ENCODE measurements at places on chromosomes 4 and X. TPM values are rescaled to one million over a fixed set of nuclear protein-coding genes. Genes with fewer than 3 reads are reported as not detected.

GRCh38 chr4:4472344-4472958, 69.4 kb downstream of the STX18 start:
- no peak for DNase-seq

Gene CSAG1
- total RNA-seq, result not detected

Gene HSFX4
- total RNA-seq, result not detected

- DNase-seq, result no peak
Observed at GRCh38 chr4:7858498-7858897, 81.2 kb downstream of the AFAP1 start.

DNA sequence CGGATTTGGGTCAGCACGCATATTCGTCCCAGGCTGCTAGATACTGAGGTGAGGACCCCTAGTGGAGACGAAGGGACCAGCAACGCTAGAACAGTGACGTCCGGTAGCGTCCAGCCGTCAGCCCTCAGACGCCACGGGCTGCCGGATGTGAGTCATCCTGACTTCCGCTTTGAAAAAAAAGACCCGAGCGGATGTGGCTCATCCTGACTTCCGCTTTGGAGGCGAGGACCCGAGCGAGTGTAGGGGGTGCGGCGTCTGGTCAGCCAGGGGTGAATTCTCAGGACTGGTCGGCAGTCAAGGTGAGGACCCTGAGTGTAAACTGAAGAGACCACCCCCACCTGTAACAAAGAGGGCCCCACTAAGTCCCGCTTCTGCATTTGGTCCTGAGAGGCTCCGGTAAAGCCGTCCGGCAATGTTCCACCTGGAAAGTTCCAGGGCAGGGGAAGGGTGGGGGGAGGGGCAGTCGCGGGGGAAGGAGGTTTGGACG, at the start of gene MAGEB2:
Gene MAGEB2, plus strand, starts transcription at position 207 of the 487 bp plus-strand sequence. CDS start 3,018 bp downstream, outside the sequence.
- DNase-seq, result no peak

DNA sequence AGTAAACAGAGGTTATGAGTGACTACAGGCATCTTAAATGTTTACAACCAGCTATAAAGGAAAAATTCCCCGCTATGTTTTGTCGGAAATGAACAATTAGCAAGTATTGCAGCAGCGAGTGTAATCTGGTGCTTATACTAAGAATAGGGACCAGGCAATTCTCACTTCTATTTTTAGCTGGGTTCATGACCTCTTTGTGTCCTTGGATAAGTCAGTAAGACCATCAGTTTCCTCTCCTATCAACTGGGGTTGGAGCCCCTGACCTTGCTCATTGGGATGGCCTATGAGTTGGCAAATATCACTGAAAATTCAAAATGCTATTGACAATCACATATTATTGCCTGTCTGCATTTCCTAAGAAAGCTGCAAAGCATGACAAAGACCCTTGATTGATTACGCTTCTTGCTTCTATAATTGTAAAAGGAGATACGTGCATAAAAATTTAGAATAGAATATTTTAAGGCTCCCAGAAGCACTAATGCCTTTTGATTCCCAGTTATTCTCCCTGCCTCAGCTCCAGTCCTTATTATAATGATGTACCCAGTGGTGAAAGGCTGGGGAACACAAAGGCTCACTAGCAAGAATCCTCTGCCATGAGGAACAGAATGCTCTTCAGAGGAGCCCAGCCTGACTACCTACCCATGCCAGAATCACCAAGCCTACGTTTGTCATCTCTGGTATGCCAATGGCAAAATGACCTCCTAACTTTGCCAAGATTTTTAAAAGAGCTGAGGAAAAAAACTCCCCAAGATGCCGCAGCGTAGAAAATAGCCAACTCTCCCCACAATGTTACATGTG, 21.9 kb downstream of the GATB start:
- DNase-seq, result no peak

GRCh38 chr4:151908734-151909497, 148.1 kb upstream of the GATB start:
- DNase-seq, result no peak

Gene TCEAL7
- 2.6 TPM for total RNA-seq

Gene RAB39B
- 0.75 TPM for total RNA-seq

DNA sequence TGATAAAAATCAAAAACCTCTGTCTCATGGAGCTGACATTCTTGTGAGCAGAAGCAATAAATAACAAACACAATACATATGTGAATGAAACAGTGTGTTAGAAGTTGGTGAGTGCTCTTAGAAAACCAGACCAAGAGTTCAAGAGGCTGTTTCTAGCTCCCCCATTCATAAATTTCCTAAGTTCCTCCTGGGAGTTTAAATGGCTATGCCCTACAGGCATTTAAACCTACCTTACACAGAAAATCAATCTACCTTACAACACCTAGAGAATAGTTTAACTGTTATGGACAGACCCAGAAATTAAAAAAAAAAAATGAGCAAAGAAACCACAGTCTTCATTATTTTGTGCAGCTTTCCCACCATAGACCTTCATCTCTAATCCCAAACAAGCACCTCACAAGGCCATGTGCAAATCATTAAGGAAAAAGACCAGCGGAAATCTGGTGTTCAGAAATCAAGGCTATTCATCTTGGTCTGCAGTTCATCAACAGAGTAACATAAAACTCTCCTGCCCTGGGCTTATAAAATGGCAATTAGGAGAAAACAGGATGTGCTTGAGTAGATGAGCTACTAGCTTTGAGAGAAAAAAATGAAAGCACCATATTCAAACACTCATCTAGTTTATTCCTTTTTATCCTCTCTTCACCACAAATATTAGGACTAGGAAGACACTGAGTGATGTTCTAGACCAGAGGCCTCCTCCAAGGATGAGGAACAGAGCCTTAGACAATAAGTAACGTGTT, 147.2 kb downstream of the SHROOM3 start:
- DNase-seq, result no peak

Gene RAB41
- total RNA-seq, result not detected

GRCh38 chr4:3801931-3802550, 35.9 kb downstream of the ADRA2C start:
- no peak for DNase-seq

GRCh38 chrX:136880003-136880451, 498 bp downstream of the RBMX start:
- DNase-seq, result peak; percentile 65

GRCh38 chr4:56417396-56417795, 18.0 kb downstream of the PPAT start:
- no peak for DNase-seq

DNA sequence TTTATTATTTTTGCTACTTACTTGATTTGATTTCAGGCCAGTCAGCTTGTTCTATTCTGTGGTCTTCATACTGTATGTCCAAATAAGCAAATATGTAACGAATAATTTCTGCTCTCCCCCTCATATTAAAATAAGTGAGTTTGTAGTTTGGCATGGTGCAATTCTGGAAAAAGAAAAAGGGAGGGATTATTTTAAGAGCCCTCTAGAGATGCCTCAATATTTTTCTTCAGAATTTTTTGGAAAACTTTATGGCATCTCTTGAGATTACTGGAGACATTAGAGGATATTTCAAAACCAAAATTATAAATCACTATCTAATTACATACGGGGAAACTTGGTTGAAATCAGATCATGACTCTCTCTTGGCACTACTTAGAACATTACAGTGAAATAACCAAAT, 8.2 kb downstream of the HPGDS start:
- no peak for DNase-seq

DNA sequence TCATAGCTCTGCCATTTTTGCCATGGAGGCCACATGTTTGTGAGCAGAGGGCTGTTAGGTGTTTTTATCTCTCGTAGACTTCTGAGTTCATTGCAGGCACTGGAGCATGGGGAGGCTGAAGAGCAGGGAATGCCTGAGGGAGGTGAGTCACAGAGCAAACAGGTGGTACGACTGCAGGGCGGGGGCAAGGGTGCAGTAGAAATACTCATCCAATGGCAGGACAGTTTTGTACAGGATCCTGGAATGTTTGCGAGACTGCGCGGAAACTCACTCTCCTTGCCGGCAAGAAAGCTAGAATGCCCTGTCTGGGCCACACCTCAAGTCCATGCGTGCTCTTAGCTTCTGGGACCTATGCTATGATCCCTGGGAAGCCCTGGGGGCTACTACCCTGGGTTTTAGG, 20.0 kb upstream of the VCX2 start:
- peak; percentile 57 for DNase-seq

GRCh38 chrX:1932231-1932630, 317.4 kb downstream of the ASMT start:
- DNase-seq, result no peak

Gene CASK
- 60.4 TPM for total RNA-seq

- DNase-seq, result no peak
Observed at GRCh38 chr4:151948351-151949016, 187.7 kb upstream of the GATB start.

Gene NXF2
- not detected for total RNA-seq

Gene LANCL3
- total RNA-seq, result 1.4 TPM

DNA sequence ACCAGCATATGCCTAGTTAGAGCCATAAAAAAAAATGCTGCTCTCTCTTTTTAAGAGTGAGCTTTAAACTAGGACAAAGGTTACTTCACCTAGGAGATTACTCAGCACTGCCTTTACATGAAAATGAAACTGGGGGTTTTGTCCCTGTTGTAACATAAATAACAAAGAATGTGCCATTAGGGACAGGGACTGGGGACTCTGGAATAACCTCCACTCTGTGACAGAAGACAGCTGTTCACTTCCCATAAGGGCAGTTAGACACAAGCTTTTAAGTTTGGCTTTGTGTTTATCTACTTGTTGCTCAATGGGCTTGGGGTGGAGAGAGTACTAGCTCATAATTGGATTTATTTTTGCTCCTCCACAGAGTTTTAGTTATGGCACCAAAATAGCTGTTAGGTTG, 11.9 kb downstream of the ENPEP start:
- DNase-seq, result no peak

DNA sequence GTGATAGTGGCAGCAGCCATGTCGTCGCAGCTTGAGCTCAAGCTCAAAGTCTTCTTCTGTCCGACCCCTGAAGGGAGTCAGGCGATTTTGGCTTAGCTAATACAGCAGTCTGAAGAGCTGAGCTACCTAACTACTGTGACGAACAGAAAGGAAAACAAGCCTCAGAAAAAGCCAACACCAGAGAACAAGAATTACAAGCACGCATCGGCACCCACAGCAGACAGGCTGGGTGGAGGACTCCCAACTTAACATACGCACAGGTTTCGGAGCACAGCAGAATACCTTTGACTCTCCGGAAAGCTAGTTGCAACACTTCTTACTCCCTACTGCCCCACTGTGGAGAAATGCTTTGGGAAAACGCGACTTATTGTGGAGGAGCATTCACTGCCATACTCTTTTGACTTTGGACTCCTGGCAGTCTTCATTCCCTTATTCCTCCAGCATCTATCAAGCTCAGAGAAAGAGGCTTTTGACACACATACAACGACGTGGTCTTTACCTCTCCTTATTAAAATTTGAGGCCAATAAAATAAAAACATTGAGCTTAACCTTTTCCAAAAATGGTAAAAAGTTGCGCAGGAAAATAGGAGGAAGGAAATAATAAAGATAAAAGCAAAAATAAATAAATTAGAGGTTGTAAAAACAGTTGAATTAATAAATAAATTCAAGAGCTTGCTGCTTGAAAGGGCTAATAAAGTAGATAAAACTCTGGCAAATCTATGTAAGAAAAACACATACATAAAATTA, 41.3 kb upstream of the GPC3 start:
- no peak for DNase-seq

GRCh38 chr4:122652379-122652778, 31.5 kb upstream of the IL21 start:
- DNase-seq, result no peak

- DNase-seq, result no peak
Observed at GRCh38 chr4:53147197-53147596, 218.7 kb downstream of the SCFD2 start.

Gene AMMECR1
- total RNA-seq, result 6.1 TPM

- no peak for DNase-seq
Observed at GRCh38 chrX:13540602-13541001, 28.8 kb upstream of the EGFL6 start.

Gene DMRTC1
- 0.61 TPM for total RNA-seq

- DNase-seq, result no peak
Observed at GRCh38 chr4:106717091-106717490, 319.0 kb downstream of the DKK2 start.

Gene AGTR2
- 60.7 TPM for total RNA-seq

- DNase-seq, result no peak
Observed at GRCh38 chr4:144338148-144338547, 197.6 kb upstream of the GYPA start.

DNA sequence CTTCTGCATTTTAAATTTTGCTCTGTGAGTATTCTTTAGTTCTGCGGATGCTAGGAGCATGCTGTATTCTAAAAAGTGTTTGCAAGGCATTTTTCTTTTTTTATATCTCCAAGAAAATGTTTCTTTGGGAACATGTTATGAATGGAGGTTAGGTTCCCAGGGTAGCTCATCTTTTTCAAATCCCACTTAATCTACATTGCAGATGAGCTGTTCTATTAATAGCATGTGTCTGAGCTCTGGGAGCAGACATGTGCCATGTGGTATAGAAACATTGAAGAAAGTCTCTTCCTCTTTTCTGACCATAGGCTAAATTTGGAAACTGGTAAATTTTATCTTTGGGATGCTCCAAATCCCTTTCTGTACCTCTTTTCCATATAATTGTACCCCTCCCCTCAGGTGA, 23.2 kb downstream of the DIAPH2 start:
- DNase-seq, result no peak

DNA sequence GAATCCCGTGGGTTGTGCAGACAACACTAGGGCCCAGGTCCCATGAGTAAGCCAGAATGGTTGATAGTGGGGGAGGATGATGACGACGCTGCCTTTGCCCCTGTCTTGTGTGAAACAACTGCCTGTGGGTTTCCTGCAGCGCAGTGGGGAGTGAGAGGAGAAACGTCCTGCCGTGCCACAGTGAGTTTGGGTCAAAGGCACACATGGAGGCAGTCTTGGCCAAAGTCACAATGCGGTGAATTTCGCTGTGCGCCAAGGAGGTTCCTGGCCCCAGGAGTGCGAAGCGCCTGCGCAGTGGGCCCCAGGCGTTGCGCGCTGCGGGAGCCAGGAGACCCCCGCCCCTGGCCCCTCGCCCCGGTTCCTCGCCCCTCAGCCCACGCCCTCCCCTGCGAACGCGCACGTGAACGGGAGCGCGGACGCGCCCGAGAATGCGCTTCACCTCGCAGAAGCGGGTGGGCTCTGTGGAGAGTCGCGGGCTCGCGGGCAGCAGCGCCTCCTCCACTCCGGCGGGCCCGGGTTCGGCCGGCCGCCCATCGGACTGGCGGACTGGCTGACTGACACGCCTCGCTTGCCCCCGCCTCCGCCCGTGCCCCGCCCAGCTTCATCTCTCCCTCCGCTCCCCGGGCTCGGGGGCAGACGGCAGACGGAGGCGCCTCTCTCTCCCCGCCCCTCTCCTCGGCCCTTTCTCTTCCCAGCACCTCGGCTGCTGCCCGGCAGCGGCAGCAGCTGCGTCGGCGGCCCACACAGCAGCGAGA, at the start of gene NUDT10:
Gene NUDT10, plus strand, starts transcription at position 635 of the 755 bp plus-strand sequence. CDS start 144 bp downstream, outside the sequence.
- peak; percentile 69 for DNase-seq
